ENCODE measurements at places on chromosomes 2 and 18.
A peak's percentile ranks its signal among the peaks of the same experiment; 100 is the strongest.

- DNase-seq: no peak
Measured at GRCh38 chr2:58497168-58497567, 256.0 kb upstream of the FANCL start.

GRCh38 chr18:65458871-65459270 lies 291.9 kb upstream of the CDH7 start:
- DNase-seq: no peak

GRCh38 chr2:240948905-240949790 lies 43.0 kb downstream of the CROCC2 start:
- DNase-seq: peak; percentile 31

DNA sequence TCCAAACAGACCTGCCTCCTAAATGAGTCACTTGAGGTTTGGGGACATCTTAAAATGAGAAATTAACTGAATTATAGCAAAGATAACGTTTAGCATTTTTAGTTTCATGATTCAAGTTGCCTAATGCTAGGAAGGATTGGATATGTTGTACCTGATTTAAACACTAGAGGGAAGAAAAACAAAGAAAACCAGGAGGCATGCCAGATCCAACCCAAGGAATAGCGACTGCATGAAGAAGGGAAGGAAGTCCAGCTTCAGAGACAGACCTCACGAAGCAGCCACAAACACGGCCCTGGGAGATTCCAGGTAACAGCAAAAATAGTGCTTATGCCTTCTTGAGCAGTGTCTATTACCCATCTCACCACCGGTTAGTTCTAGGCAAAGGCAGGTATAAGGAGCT lies 499.9 kb upstream of the SPHKAP start:
- no peak for DNase-seq

- no peak for DNase-seq
Measured at GRCh38 chr2:196839574-196839973, 30.4 kb upstream of the C2orf66 start.

DNA sequence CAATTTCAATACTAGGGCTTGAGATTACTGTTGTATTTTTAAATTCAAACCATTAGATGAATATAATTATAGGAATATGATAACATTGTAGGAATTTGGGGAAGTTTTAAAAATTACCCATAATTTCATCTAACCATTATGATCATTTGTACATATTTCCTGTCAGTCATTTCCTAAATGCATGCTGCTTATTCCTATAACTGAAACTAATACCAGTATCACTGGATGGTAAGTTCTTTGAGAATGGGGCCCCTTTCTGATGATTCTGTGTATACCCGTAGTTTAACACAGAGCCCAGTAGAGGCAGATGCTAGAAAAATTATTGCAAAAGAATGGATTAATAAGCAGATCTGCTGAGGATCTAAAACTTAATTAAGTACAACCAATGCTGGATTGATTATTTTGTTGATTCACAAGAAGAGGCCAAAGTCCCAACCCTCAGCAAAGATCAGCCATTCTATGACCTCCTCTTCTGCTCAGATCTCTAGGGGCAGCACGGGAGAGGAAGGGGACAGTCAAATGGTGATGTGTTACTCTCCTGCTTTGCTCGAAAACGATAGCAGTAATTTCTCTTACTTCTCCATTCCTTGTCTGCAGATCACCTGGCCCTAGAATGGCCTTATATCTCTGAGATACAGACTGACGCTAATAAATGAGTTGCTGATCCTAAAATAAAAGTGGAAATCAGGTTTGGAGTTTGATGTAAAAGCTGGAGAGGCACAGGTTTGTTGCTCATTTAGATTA lies 69.5 kb upstream of the PELI1 start:
- DNase-seq: no peak

DNA sequence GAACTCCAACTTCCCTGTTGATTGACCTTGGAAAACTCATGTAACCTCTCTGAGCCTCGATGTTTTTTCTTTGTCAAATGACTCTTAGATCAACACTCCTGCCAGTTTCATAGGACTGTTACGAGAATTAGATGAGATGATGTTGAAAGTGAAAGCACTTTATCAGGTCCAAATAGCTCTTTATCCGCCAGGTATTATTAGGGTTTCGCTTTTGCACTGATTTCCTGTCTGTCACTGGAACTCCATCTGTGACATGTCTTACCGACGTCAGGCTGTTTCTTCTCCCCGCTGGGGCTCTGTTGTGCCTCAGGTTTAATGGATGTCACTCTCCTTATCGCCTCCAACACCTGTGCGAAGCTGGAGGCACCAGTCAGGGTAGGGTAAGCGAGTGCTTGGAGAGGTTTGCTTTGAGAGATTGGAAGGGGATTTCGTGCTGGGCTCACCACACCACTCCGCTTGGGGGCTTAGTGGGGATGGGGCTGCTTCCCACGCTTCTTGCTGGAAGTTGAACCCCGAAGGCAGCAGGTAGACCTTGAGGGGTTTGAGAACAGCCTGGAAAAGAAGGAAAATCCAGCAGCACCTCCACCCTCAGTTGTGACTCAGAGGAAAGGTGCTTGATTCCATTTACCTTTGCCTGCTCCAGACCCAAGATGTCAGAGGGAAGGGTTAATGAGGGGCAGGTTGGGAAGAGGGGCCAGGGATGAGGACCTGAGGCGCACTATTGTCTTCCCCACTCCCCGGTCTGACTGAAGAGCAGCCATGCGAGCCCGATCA lies 4.3 kb downstream of the GAD1 start:
- no peak for DNase-seq

GRCh38 chr2:70467831-70468779 lies 85.5 kb downstream of the TGFA start:
- DNase-seq: no peak

DNA sequence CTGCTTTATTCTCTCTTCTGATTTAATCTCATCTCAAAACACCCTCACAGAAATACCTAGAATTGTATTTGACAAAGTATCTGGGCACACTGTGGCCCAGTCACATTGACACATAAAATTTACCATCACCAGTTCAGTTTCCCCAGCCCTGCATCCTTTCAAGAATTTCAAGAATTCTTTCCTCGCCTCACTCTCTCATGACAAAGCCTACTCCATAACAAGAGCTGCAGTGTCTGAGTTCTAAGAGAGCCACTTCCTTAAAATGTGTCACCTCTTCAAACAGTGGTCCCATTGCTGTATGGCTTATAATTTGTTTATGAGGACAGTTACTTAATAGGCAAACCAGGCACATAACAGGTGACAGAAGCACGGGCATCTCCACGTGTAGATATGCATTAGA lies 90.9 kb upstream of the STK39 start:
- no peak for DNase-seq

GRCh38 chr2:25372405-25373268 lies 30.9 kb upstream of the DNMT3A start:
- no peak for DNase-seq

- DNase-seq: no peak
Measured at GRCh38 chr2:158781353-158781961, 13.7 kb upstream of the DAPL1 start.

DNA sequence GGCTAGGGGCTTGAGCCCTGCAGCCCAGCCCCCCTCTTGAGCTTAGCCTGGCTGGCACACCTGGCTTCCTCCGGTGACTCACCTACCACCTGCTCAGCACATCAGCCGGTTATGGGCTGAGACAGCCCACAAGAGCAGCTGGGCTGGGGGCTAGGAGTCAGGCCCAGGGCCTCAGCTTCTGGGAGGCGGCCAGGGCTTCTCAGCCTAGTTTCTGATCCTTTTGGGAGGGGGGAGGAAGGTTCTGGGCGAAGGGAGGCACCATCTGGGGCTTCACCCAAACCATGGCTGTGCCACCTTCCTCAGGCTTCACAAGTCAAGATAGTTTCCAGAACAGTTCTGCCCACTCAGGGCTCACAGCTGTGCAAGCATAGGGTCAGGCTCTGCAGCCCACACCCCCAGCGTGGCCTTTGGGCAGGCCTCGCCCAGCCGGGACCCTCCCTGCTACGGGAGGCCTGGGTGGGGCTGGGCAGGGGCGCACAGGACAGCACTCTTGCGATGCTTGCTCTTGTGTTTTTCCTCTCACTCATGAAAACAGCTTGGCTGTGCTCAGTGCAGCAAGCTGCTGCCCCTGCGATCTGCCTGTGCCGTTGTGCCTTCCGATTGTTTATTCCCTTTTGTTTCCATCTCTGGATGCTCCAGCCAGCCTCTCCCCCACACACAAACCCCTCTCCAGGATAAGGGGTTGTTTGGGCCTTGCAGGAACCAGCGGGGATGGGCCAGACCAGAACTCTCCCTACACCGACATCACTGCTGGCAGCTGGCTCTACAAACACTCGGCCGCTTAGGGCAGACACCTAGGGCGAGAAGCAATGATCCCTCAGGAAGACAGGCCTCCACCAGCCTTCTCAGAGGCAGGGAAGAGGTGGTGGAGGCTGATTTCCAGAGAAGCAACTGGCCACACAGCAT lies 26.1 kb upstream of the SEMA4C start:
- DNase-seq: no peak

DNA sequence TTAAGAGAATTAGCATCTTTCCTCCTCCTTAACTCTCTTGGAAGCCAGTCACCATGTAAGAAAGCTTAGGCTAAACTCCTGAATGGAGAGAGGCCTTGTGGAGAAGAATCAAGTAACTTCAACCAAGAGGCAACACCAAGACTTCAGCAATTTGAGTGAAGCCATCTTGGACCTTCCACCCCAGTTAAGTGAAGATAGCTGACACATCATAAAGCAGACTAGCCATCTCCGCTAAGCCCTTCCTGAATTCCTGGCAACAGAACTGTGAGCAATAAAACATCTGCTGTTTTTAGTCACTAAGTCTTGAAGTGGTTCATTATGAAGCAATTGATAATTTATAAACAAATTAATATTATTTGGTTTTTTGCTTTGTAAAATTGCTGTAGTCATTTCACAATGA lies 1.5 kb upstream of the ZNF397 start:
- DNase-seq: no peak

DNA sequence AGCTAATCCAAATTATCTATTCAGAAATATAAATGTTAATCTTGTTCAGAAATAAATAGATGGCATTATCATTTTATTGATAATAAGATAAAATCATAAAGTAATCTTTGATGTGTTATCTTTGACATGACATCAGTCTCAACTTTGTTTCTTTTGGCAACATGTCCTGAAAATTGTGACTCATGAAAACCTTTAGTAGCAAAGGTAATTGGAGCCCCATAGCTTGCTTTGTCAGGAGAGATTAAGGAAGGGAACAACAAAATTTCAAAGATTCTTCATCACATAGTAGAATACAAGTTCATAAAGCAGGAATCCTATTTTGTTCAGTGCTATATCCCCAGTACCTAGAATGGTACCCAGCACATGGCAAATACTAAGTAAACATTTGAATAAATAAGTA lies 165.4 kb downstream of the KCNE4 start:
- DNase-seq: no peak

GRCh38 chr2:30514134-30514847 lies 67.2 kb downstream of the LCLAT1 start:
- no peak for DNase-seq

Measured in mucosa of descending colon (tissue), 3 donors.